ENCODE measurements at places on chromosomes 5 and 9.

DNA sequence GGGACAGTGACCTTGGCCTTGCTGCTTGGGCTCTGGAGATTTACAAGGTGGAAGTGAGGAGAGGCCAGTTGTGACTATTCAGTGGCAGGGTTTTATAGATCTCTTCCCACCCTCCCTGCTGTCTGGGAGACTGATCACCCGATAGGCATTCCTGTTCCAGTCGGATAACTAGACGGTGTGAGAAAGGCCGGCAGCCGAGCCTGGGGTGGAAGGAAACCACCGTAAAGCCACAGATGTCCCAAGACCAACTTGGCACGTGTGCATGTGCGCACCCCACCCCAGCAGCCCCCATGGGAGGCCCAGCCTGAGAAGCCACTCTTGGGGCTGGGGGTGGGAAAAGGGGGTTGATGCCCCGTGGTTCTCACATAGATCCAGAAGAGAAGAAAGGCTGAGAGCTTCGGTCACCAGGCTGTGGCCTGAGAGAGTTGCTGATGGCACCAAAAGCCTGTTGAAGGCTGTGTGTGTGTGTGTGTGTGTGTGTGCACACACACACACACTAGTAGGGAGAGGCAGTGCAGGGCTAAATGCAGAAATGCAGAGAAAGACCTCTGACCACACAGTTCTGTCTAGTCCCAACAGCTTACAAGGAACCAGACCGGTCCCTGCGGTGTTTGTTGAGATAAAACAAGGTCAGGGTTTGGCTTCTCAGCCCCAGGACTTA lies 225.8 kb downstream of the FANCC start:
- no peak for DNase-seq

- no peak for DNase-seq
These were observed 14.8 kb downstream of the PPP3R2 start for GRCh38 chr9:101579711-101580545.

DNA sequence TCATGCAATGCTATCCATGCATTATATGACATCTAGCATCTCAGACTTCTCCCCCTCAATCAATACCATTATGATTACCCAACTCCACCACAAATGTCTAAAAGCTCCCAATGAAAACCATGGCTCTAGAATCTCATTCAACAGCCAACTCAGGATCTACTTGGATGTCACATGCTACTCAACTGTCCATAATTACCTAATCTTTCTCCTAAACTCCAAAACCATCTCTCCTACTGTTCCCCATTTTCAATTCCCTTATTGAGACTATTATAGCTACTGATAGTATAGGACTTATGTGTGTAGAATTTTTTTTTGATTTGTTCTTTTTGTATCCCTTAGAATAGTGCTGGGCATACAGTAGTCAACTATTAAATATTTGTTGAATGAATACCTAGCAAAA lies 8.2 kb upstream of the STRBP start:
- no peak for DNase-seq

- DNase-seq, result no peak
These were observed 55.2 kb downstream of the SLC28A3 start for GRCh38 chr9:84285381-84285780.

- DNase-seq, result no peak
These were observed 185.3 kb downstream of the SLIT3 start for GRCh38 chr5:169115461-169116124.

DNA sequence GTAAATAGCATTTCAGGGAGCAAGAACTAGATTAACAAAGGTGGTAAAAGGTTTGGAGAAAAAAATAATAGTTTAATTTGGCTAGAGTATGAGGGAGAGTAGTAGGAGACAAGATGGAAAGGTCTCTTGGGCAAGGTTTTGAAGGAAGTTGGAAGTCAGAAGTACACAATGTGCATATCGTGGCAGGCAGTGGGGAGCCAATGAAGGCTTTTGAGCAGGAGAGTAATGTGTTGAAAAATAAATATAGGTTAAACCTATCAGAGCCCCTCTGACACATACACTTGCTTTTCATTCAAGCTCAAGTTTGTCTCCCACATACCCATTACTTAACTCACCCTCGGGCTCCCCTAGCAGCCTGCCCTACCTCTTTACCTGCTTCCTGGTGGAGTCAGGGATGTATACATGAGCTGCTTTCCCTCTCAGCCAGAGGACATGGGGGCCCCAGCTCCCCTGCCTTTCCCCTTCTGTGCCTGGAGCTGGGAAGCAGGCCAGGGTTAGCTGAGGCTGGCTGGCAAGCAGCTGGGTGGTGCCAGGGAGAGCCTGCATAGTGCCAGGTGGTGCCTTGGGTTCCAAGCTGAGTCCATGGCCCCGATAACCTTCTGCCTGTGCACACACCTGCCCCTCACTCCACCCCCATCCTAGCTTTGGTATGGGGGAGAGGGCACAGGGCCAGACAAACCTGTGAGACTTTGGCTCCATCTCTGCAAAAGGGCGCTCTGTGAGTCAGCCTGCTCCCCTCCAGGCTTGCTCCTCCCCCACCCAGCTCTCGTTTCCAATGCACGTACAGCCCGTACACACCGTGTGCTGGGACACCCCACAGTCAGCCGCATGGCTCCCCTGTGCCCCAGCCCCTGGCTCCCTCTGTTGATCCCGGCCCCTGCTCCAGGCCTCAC lies at the start of gene CA9:
CA9 (plus strand) TSS at position 797 of the 893 bp plus-strand sequence; CDS start at position 829, 32 bp downstream.
- DNase-seq, result no peak

- DNase-seq, result no peak
These were observed 147.9 kb upstream of the VLDLR start for GRCh38 chr9:2473681-2474080.

DNA sequence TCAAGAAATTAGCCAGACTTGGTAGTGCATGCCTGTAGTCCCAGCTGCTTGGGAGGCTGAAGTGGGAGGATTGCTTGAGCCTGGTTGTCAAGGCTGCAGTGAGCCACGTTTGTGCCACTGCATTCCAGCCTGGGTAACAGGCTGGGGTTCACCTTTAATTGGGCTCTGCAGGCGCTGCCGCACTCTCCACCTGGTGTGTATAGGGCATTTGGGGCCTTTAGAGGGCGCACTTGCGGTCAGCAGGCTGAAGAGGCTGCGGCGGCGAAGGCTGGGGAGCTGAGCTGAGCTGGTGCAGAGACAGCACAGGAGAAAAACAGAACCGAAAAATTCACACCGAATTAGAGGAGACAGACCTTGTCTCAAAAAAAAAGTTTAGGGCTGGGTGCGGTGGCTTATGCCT lies 31.2 kb downstream of the CDK7 start:
- DNase-seq, result no peak

- no peak for DNase-seq
These were observed 34.4 kb downstream of the RABGAP1 start for GRCh38 chr9:122975196-122975595.

GRCh38 chr5:42908086-42908485 lies 96.4 kb upstream of the SELENOP start:
- DNase-seq, result no peak

- DNase-seq, result no peak
These were observed 78.8 kb downstream of the F2RL2 start for GRCh38 chr5:76544268-76544926.

- no peak for DNase-seq
These were observed 15.2 kb downstream of the PCDH1 start for GRCh38 chr5:141862936-141863543.

DNA sequence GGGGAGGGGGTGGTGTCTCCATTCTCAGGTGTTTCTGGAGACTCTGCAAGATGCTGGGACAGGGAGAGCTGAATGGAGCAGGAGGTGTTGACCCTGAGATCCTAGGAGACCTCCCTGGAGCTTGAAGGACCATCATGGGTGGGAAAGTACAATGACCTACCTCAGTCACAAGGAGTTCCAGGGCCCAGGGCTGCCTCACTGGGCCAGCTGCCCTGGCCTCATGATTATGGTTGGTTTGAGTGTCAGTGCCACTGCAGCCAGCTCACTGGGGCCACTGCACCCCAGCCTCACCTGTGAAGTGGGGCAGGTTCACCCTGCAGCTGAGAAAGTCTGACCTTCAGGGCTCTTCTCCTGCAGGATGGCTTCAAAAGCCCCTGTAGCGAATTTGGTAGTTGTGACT lies 372.5 kb downstream of the IRX2 start:
- DNase-seq, result no peak

DNA sequence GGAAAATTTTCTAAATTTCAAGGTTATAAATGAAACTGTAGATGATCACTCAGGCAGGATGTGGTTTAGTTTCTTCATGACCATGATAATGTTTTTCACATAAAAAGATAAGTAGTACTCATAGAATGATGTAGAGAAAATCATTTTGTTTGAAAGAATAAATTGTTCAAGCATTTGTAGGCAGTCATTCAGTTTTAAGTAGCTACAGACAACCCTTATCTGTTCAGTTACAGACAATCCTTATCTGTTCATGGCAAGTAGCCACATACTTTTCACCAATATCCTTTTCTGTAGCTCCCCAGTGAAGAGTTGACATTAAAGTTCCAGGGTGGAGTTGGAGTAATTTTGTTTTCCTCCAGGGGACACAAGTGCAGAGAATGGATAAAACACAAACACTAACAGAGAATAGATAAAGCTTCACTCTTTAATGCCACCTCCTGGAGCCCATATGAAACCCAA lies 278.1 kb upstream of the TNC start:
- DNase-seq, result no peak

GRCh38 chr9:18314316-18314715 lies 159.6 kb upstream of the ADAMTSL1 start:
- DNase-seq, result no peak

DNA sequence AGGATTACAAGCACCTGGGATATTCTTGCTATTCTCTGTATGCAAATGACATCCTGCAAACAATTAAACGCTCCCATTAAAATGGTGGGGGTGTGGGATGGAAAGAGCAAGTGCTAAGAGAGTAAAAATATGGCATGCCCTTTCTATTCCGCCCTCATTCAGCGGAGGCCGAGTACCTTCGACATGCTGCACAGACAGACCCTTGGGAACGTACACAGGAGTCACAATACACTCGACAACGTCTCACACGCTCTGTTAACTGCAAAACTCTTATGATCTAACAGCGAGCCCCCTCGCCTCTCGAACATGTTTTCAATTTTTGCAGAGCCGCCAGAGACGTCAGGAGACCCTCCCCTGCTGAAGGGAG lies 322.2 kb downstream of the CEMIP2 start:
- DNase-seq, result no peak

DNA sequence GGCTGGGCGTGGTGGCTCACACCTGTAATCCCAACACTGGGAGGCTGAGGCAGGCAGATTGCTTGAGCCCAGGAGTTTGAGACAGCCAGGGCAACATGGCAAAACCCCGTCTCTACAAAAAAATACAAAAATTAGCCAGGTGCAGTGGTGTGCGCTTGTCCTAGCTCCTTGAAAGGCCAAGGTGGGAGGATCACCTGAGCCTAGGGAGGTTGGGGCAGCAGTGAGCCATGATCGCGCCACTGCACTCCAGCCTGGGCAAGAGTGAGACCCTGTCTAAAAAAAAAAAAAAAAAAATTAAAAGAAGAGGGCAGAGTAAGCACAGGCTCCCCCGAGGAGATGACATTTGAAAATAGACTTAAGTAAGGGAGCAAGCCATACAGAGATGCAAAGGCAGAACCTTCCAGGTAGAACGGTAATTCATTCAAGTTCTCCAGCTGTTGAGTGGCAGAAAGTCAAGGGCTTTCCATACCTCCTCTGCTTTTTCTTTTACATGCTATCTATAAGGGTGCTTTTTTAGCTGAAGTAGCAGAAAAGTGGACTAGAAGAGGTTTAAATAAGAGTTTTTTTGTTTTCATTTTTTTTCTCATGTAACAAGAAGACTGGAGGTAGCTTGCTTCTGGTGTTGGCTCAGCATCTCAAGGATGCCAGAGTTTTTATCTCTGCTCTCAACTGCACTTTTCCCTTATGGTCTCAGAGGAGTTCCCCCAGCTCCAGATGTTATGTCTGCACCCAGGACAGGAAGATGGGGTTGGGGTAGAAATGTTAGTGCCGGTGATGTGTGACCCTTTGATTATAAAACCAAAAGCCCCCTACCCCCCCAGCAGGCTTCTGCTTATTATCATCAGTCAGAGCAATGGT lies 40.8 kb downstream of the ERGIC1 start:
- no peak for DNase-seq

DNA sequence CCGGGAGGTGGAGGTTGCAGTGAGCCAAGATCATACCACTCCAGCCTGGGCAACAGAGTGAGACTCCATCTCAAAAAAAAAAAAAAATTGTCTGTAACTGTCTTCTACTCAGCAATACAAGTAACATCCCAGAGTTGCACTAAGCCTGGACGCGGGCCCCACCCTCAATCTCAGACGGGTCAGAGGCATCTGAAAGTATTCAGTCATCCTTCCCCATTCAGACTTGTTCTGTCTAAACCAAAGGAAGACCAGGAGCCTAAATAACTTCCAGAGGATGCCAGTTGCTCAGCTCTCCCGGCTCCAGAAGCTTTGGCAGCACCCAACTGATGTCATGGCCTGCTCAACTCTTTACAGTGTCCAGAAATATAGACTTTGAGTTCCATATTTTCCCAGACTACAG lies 218.6 kb downstream of the AUH start:
- DNase-seq, result no peak

- no peak for DNase-seq
These were observed 96.1 kb downstream of the MRPL36 start for GRCh38 chr5:1703352-1704050.

- no peak for DNase-seq
These were observed 232.7 kb downstream of the EFNA5 start for GRCh38 chr5:107437986-107438510.

GRCh38 chr9:19252174-19252884 lies 21.8 kb downstream of the DENND4C start:
- no peak for DNase-seq
